Activated CD4-positive, alpha-beta memory T cell treated with anti-CD3 and anti-CD28 coated beads for 36 hours (primary cell): ENCODE measurements at places on chromosomes 6 and 20. TPM values are rescaled to one million over a fixed set of nuclear protein-coding genes. Genes with fewer than 3 reads are reported as not detected.
A peak's percentile ranks its signal among the peaks of the same experiment; 100 is the strongest.

RNF39 gene
- total RNA-seq, result not detected

GRCh38 chr6:122495612-122496011, 24.0 kb upstream of the SERINC1 start:
- no peak for DNase-seq

GRCh38 chr6:52746213-52746612, 17.1 kb downstream of the GSTA2 start:
- DNase-seq, result no peak

- DNase-seq, result no peak
Measured at GRCh38 chr20:62275219-62275618, 27.6 kb upstream of the ADRM1 start.

CCDC170 gene
- not detected for total RNA-seq

DNA sequence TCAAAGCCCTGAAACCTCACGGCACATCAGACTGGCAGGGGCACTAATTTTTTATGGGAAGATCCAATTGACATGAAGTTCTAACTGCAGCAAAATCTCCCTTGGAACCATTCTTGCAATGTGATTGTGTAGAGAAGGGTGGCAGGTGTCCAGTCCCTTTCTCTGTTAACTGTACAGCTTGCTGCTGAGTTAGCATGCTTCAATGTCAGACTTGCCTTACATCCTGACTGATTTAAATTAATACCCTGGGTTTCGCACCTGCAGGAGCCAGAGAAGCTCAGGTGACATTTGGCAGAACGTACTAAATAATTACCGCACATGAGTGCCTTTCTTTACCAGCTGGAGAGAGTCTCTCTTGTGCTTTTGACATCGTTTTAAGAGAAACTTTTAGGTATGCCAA, 123.0 kb downstream of the DOK5 start:
- no peak for DNase-seq

- DNase-seq, result no peak
Measured at GRCh38 chr6:15458021-15458459, 204.8 kb downstream of the DTNBP1 start.

DNA sequence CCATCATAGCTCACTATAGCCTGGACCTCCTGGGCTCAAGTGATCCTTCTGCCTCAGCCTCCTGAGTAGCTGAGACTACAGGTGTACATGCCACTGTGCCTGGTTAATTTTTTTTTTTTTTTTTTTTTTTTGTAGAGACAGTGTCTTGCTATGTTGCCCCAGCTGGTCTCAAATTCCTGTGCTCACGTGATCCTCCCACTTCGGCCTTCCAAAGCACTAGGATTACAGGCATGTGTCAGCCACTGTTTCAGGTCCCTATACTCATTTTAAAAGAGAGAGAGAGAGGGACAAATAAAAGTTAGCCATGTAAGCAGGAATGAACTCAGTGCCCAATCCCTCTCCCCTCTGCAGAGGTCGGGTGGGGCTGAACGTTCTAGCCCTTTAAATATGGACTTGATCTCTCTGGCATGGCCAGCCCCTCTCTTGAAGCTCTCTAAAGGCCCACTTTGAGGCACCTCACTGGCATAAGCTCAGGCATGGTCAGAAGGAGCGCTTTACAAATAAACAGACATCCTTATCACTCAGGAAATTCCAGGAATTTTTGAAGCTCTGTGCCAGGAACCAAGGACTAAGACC, 9.0 kb upstream of the SERPINB1 start:
- no peak for DNase-seq

GRCh38 chr20:2688041-2688591, 4.5 kb upstream of the EBF4 start:
- peak; percentile 90 for DNase-seq

- DNase-seq, result no peak
Measured at GRCh38 chr6:3013486-3013885, 13.8 kb downstream of the NQO2 start.

STX11 gene
- total RNA-seq, result 16.0 TPM

GABRR1 gene
- total RNA-seq, result not detected

- DNase-seq, result no peak
Measured at GRCh38 chr6:2450546-2450945, 205.1 kb upstream of the GMDS start.

GRCh38 chr20:43766385-43766784, 39.6 kb upstream of the GTSF1L start:
- no peak for DNase-seq

DNA sequence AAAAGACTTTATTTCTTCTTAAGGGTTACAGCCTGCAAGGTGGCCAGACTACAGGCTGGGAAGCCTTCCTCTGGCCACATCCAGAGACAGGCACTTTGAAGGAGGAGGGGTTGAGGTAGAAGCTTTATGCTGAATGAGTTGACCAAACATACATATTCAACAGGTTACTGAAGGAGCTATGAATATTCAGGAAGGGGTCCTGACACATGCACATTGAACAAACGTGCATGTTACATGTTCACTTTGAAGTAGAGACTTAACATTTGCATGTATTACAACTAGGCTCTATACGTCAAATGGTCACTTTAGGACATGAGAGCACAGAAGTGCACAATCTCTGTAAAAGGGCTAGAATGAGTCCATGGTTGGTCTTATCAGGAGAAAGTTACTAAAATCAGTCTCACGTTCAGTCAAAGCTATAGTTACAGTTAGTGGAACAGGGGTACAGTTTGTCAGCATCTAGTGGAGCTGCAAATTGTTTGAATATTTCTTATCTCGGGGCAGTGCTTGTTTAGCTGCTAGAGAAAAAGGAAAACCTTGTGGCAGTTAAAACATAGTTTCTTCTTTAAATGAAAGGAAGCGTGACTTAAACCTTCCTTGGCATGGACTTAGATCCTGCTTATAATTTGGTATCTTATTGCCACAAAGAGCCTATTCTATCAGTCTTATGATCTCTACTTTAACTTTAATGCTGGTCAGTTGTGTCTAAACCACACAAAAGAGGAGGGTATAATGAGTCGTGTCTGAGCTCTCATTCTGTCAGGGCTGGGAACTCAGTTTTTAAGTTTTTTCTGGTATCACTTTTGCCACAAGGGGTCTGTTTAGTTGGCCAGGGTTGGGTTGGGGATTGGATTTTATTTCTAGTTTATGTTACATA, 4.6 kb upstream of the ZSCAN9 start:
- no peak for DNase-seq

DNA sequence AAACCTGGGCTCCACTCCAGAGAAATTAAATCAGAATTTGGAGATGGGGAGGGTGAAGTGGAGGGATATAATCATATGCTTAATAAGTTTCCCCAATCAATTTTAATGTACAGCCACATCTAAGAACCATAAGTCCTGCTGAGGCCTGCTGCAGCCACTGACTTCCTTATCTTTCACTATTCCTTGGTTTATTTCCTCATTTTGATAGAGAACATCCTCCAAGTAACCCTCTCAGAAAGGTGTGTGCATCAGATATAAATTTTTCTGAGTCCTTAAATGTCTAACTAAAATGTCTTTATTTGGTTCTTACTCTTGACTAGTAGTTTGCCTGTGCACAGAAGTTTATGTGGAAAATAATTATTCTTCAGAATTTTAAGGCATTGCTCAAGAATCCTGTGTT, 23.7 kb upstream of the SIRT5 start:
- no peak for DNase-seq

WFDC12 gene
- total RNA-seq, result not detected

DNA sequence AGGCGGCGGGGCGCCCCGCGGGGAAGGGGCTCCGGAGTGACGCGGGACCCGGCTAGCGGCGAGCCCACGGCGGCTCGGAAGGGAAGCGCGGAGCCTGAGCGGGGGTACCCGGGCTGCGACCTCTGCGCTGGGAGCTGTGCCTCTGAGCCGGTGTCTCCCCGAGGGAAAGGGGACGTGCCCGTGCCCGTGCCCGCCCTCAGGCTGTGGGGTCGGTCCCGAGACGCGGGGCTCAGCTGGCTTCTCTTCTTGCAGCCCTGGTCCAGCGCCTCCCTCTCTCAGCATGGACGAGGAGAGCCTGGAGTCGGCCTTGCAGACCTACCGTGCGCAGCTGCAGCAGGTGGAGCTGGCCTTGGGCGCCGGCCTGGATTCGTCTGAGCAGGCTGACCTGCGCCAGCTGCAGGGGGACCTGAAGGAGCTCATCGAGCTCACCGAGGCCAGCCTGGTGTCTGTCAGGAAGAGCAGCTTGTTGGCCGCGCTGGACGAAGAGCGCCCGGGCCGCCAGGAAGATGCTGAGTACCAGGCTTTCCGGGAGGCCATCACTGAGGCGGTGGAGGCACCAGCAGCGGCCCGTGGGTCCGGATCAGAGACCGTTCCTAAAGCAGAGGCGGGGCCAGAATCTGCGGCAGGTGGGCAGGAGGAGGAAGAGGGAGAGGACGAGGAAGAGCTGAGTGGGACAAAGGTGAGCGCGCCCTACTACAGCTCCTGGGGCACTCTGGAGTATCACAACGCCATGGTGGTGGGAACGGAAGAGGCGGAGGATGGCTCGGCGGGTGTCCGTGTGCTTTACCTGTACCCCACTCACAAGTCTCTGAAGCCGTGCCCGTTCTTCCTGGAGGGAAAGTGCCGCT, 686 bp downstream of the ZGPAT start:
- no peak for DNase-seq
